Stimulated activated CD8-positive, alpha-beta memory T cell treated with anti-CD3 and anti-CD28 coated beads, Interleukin-4, amount 100 ng/mL, for 48 hours (primary cell): ENCODE measurements at places on chromosomes 6 and 20.

DNA sequence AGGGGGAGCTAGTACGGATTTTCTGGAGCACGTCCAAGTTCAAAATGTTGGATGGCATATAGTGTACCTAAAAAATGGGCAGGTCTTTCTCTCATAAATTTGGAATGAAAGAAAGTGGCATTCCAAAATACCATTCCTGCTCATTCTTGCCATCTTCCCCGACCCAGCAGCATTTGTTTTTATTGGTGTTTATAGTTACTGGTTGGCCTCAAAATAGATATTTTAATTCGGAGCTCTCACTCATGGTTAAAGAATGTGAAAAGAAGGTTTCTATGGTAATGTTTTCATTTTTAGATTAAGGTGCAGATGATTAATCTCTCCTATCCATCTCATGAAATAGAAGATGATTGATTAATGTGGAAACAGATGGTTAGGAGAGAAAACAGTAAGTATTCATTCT, 204.5 kb downstream of the HIVEP2 start:
- no peak for DNase-seq

GRCh38 chr20:137668-138490, 4.5 kb upstream of the DEFB126 start:
- peak; percentile 43 for DNase-seq

- DNase-seq: no peak
These were observed 307.3 kb upstream of the SUPT3H start for GRCh38 chr6:45685076-45685475.

- DNase-seq: peak; percentile 41
These were observed 2.5 kb upstream of the PTPRT start for GRCh38 chr20:43191946-43192863.

DNA sequence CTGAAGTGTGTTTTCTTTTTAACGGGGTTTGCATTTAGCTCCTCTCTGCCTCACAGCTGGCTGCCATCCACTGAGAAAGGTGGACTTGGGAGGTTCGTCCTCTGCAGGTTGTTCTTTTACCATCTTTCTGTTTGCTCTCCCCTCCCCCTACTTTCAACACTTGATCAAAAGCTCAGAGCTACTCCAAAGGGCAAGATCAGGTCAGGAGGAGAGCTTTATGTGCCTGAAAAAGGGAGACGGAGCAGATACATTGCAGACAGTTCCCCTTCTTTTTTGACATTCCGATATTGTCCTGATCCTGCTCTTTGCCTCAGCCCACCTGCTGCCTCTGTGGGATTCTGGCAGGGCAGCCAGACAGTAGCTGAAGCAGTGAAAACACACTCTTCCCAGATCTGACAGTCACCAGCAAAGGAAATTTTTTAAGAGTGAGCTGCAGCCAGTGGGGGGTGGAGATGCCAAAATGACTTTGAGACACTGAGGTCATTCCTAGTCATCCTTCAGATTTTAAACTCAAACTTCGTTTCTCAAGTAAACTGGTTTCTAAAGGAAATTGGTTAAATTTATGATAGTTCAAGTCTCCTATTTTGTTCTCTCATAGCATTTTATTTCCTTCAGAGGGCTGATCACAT, 26.5 kb downstream of the SMLR1 start:
- DNase-seq: no peak
